ENCODE measurements at places on chromosomes 11 and 22.

DNA sequence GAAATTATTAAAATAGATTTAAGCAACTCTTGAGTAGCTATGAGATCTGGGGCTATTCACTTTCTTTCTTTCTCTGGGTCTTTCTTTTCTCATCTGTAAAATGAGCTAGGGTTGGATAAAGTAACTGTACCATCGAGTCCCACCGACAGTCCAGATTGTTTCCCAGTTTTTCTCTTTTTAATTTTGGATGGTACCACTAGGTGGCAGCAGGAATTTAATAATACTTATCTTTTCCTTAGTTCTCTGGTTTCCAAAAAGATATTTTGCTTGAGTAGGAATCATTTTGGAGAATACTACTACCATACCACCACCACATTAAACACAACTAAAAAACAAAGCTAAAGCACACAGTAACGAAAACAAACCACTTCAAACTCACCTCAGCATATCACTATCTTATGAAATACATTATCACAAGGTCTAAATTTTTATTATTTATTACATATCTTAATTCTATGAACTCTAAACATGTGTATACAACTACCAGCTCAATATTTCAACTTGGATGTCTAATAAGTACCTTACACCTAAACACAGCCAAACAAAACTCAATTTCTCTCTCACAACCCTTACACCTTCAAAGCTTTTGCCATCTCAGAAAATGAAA is 584.0 kb downstream of the KCNA4 start:
- DNase-seq: peak; percentile 29

DNA sequence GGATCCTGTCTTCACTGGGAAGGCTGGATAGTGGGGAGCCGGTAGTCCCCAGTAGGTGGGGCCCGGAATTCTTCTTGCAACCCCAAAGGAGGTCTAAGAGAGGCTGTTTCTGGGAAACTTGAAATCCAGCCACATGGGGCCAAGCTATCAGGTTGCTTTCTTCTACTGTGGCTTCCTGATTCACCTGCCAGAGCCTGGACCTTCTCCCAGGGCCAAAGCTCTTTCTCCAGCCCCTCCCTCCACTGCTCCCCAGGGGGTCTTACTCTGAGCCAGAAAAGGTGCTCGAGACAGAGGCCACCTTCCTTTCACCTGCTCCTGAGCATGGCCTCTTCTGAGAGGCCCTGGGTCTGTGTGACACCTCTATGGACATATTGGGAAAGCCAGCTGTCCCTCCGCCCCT is 9.1 kb downstream of the TST start:
- DNase-seq: no peak

DNA sequence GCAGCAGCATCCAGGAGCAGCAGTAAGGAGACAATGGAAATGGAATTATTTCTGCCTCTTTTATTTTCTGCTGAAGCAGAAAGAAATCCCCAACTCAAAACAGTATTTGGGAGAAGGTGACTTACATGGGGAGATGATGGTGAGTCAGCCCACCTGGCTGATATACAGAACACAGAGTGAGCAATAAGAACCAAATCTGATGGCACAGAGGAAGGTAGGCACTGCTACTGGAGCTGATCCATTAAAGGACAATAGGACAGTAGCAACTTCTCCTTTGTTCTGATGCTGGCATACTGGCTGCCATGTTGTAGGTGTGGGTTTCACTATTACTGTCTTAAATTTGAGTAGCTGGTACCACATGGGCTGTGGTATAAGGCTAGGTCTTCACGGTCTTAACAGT is 45.2 kb downstream of the CLPB start:
- no peak for DNase-seq

DNA sequence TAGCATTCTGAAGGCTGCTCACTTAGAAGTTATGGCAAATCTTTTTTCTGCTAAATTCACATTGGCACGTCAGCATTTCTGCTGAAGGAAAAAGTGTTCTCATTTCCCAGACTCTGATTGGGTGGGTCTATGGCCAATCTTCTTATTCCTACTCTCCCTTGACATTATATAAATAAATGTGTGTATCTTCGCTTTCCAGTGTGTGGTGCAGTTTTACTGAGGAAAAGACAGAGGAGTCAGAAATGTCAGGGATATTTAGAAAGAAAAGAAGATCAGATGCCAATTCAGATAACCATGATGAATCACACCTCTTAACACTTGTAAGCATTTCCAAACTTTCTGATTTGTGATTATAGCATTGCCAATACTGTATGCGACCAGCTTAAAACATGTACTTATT is 3.2 kb upstream of the BDNF start:
- peak; percentile 79 for DNase-seq

- no peak for DNase-seq
These were observed 61.3 kb downstream of the BCL2L13 start for GRCh38 chr22:17699696-17700340.

- DNase-seq: no peak
These were observed 33.8 kb downstream of the HIRA start for GRCh38 chr22:19397734-19398104.

GRCh38 chr11:58922479-58922878 is 16.8 kb upstream of the GLYATL1 start:
- DNase-seq: no peak

- DNase-seq: no peak
These were observed 17.9 kb upstream of the PRAME start for GRCh38 chr22:22576989-22577427.

DNA sequence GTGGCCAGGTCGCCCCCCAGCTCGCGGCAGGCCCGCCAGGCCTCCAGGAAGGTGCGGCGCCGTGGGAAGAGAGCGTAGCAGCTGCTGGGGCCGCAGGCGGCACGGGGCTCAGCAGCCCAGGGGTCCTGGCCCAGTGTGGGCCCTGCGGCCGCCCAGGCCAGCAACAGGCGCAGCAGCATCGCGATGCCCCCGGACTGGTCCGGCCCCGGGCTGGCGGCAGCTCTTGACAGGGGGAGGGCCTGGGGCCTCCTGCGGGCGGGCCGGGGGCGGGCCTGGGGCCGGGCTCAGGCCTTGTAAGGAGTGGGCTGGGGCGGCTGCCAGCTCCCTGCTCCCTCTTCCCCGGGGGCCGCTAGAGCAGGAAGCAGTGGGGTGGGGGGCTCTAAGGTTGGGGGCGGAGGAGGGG is at the start of gene CD248:
CD248 (minus strand) TSS at position 196 of the 403 bp plus-strand sequence; CDS start at position 179, 17 bp downstream.
- DNase-seq: peak; percentile 96

- DNase-seq: no peak
These were observed 721.4 kb downstream of the FAM181B start for GRCh38 chr11:82012276-82012675.

GRCh38 chr11:117829369-117829725 is 4.8 kb upstream of the FXYD2 start:
- DNase-seq: no peak

DNA sequence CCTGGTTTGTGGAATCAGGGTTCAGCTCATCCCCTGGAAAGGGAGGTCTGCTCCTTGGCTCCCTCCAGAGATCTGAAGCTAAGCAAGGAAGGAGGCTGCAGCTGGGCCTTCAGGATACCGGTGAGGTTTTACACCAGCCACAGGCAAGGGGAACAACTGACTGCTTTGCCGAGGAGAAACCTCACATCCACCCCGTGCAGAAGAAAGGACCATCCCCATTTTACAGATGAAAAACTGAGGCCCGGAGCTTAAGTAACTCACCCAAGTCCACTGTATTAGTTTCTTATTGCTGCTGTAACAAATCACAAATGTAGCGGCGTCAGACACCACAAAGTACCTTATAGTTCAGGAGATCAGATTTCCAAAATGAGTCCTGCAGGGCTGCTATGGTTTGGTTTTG is 173.7 kb downstream of the MN1 start:
- DNase-seq: no peak

DNA sequence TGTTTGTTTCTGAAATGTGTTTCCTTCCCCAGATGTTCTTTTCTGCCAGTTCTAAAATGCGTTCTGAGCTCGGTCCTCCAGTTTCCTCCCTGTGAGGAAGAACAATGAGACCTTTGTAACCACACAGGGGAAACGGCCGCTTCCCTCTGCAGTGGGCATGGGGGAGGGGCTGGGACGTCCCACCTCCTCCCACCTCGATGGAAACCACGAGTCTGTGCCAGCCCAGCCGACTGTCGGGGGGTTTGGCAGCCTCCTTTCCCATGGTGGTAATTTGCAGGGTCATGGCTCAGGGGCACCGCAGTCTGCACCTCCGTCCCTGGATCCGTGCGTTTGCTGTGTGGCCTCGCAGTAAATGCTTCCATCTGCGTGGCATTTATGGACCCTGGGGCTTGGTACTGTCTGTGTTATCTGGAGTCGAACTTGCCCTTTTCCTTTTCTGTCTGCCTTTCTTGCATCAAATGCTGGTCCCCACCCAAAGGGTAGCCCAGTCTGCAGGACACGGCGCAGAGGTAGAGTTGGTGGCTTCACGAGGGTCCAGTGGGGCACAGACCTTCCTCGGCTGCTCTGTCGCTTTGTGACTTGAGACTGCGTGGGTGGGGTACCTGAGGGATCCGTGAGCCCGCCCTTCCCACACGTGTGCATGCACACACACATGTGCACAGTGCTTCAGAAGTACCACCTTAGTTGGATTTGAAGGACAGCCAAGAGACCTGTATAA is 16.1 kb downstream of the LRP5 start:
- no peak for DNase-seq

DNA sequence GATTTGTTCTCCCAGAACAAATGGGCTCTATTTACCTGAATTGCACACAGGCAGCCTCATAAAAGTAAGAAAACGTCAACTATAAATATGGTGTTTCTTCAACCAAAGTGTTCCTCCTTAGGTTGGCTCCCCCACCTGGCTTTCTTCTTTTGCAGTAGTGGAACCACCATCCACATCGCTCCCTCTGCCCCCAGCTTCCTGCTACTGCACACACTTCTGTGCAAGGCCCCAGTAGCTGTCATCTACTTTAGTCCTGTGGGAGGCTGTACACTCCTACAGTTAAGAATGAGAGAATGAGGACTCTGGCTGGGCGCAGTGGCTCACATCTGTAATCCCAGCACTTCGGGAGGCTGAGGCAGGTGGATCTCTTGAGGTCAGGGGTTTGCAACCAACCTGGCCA is 89.5 kb downstream of the BMAL1 start:
- no peak for DNase-seq

DNA sequence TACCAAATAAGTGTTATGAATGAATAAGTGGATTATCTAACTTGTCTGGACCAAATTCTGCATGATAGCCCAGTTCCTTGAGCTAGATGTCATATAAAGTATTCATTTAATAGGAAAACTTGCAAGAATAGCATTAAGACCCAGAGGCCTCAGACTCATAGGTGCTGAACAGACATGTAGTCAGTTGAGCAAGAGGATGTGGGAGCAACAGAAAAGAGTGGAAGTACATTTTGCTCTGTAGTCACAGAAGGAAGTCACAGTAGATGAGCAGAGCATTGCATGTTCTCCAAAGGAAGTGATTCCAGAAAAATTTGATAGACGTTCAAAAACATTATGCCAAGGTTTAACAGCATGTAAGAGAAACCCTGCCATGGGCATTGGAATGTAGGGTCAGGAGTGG is 9.5 kb downstream of the HOATZ start:
- no peak for DNase-seq

- DNase-seq: no peak
These were observed 20.3 kb downstream of the PARVG start for GRCh38 chr22:44200855-44201550.

GRCh38 chr11:24226606-24227005 is 270.2 kb upstream of the LUZP2 start:
- DNase-seq: no peak
